Inflammatory macrophage treated with lipopolysaccharide for 1 hour (primary cell): ENCODE measurements at places on chromosomes 5 and 9.

GRCh38 chr5:133918731-133919130 lies 49.7 kb downstream of the C5orf15 start:
- no peak for DNase-seq

DNA sequence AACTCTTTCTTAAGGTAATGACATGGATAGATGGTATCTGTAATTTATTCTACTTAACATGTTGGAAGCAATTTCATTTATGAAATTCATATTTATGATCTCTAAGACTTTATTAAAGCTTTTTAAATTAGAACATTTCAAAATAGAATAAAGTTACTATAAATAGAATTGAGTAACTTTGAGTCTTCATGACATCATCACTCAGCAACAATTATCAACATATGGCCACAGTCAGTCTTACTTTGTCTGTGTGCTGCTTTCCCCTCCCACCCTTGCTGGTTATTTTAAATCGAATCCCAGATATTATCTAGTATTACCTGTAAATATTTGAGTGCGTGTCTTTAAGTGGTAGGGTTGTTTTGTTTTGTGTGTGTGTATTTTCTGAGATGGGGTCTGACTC lies 65.2 kb downstream of the IPO11 start:
- DNase-seq: peak; percentile 3

GRCh38 chr5:180723936-180724335 lies 15.9 kb downstream of the OR2Y1 start:
- DNase-seq: no peak

DNA sequence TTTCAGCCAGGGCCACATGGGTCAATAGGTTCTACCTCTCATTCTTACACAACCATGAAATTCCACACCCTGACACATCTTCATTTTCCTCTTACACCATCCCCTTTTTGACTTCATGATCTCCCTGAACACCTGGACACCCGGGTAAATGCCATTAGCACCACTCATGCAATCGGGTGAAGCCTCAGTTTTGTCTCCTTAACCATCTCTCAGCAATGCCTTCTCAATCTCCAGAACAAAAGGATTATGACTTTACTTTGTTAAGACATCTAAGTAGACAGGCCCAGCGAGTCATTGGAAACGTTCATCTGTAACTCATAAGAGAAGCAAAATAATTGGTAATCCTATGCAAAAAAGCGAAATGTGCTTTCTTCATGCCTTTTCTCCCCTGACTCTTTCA lies 49.9 kb downstream of the ADAMTS12 start:
- no peak for DNase-seq

DNA sequence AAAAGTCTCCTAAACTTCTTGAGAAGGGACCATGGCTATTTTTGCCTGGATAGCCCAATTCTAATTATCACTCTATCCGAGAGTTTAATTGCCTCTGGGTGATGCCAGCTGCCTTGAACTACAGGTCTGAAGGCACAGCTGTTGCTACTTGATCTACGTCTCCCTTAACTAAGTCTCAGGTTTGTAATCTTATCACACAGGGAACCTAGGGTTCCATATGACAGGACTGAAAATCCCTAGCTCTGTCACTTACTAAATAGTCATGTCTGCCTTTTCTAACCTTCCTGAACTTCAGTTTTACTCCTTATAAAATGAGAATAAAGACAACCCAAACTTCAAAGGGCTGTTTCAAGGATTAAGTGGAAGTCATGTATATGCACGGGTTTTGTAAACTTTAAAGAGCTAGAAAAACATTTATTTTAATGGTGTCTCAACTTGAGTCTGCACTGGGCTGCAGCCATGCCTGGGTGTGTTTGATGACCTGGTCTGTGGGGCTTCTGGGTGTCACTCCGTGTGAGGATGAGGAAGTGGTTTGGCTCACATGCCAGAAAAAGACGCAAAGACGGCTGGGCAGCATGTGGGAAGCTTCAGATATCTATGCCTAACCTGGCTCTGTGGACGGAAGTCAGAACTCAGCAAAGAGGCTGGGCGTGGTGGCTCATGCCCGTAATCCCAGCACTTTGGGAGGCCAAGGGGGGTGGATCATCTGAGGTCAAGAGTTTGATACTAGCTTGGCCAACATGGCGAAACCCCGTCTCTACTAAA lies 129.3 kb upstream of the SLC44A1 start:
- DNase-seq: peak; percentile 69

DNA sequence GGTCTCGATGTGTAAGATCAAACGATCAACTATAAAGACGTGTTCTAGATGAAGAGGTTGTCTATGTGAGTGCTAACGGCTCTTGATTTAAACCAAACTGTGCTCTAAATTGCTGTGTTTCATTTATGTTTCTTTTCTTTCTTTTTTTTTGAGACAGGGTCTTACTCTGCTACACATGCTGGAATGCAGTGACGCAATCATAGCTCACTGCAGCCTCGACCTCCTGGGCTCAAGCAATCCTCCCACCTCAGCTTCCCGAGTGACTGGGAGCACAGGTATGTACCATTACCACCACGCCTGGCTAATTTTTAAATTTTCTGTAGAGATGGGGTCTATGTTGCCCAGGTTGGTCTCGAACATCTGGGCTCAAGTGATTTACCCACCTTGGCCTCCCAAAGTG lies 24.0 kb upstream of the RNF130 start:
- DNase-seq: no peak

- DNase-seq: no peak
Observed at GRCh38 chr5:12277504-12278192, 373.4 kb upstream of the CTNND2 start.

- DNase-seq: no peak
Observed at GRCh38 chr9:19310246-19310645, 69.8 kb downstream of the RPS6 start.

DNA sequence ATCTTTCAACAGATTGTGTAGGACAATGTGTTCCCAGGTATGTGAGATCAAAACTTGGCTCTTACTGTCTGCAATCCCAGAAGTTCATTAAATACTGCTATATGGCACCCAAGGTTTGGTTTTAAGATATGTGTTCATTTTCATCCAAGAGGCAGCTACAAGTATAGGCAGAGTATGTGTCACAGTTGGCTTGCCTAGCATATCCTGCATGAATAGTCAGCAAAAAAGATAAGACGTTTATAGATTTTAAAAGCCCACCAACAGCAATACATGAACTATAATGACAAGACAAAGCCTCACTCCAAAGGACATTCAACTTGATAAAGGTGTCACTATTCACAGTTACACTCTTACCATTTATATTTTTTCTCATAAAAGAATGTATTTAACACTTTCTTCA lies 99.1 kb downstream of the BNC2 start:
- no peak for DNase-seq

- no peak for DNase-seq
Observed at GRCh38 chr5:110590187-110590586, 136.3 kb downstream of the TMEM232 start.

DNA sequence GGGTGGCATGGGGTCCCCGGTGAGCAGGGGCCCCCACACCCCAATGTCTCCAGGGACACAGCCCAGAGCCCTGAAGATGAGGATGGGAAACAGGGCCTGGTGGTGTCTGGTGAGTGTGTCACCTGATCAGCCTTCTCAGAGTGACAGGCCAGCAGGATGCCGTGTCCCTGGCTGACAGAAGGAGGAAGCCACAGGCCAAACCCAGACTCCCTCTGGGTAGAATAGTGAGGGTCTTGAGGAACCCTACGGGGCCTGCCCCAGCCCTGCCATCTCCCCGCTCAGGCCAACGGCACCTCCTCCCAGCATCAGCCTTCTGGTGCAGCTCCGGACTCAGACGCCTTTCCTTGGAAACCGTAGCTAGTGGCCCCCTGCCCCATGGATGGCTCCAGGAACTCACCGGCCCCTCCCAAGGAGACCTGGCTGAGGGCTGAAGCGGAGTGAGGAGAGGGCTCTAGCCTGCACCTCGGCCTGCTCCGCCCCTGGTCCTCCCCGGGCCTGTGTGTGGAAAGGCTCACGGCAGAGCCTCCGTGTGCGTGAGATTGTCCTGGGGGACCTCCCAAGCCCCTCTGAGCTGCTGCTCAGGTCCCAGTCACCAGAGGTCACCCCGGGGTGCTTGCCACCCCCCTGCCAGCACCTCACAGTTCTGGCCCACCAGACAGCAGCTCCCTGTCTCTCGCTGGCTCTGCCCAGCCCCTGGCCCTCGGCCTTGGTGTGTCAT lies 6.0 kb downstream of the RALGDS start:
- no peak for DNase-seq

DNA sequence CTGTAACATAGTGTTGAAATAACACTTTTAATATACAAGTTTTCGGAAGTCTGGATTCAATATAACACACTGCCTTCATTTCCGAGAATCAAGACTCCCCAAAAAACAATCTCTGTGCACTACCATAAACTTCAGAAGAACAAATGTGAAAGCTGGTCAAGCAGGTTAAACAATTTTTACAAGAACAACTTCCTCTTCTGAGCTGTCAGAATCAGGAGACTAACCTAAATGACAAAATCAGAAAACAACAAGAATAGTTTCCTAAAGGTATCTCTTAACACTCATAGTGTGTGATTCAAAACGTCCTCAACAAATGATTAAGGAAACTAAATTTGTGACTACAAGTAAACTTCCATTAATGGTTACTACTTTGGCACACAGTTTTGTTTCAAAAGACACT lies 11.6 kb downstream of the C9orf72 start:
- no peak for DNase-seq

- DNase-seq: peak; percentile 12
Observed at GRCh38 chr9:133839822-133840329, 101.7 kb upstream of the SARDH start.

- DNase-seq: no peak
Observed at GRCh38 chr9:136090768-136091581, 4.1 kb downstream of the NACC2 start.

- peak; percentile 3 for DNase-seq
Observed at GRCh38 chr5:168947212-168947868, 353.6 kb downstream of the SLIT3 start.

- DNase-seq: no peak
Observed at GRCh38 chr5:159657298-159657697, 259.0 kb upstream of the ADRA1B start.

DNA sequence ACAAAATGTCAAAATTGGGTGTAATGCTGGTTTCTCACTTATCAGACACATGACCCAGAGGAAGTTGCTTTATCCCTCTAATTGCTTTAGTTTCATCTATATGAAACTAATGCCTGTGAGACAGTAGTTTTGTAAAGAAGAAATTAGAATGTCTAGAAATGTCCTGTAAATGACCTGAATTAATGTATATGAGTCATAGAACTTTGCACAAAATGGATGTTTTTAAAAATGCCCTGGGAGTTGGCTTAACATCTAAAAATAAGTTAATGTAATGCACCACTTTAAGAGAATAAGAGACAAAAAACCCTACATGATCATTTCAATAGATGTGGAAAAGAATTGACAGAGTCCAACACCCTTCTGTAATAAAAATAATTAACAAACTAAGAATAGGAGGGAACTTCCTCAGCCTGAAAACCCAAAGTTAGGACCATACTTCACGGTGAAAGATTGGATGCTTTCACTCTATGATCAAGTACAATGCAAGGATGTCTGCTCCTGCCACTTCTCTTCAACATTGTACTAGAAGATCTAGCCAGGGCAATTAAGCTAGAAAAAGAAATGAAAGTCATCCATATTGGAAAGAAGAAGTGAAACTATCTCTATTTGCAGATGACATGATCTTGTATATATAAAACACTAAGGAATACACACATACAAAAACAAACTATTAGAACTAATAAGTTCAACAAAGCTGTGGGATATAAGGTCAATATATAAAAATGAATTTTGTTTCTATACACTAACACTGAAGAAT lies 117.9 kb downstream of the MELK start:
- DNase-seq: peak; percentile 40

DNA sequence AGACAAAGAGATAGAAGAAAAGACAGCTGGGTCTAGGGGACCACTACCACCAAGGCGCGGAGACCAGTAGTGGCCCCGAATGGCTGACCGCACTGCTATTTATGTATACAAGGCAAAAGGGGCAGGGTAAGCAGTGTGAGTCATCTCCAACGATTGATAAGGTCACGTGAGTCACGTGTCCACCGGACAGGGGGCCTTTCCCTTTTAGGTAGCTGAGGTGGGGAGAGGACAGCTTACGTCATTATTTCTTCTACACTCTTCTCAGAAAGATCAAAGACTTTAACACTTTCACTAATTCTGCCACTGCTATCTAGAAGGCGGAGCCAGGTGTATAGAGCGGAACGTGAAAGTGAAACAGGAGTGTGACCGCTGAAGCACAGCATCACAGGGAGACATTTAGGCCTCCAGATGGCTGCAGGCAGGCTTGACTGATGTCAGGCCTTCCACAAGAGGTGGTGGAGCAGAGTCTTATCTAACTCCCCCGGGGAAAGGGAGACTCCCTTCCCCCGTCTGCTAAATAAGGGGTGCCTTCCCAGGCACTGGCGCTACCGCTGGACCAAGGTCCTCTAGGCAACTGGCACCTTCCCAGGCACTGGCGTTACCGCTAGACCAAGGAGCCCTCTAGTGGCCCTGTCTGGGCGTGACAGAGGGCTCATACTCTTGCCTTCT lies 6.1 kb upstream of the PRR16 start:
- peak; percentile 41 for DNase-seq

GRCh38 chr5:106185661-106186081 lies 1485.1 kb downstream of the EFNA5 start:
- DNase-seq: no peak

GRCh38 chr5:90871391-90871991 lies 312.9 kb downstream of the ADGRV1 start:
- peak; percentile 98 for DNase-seq

DNA sequence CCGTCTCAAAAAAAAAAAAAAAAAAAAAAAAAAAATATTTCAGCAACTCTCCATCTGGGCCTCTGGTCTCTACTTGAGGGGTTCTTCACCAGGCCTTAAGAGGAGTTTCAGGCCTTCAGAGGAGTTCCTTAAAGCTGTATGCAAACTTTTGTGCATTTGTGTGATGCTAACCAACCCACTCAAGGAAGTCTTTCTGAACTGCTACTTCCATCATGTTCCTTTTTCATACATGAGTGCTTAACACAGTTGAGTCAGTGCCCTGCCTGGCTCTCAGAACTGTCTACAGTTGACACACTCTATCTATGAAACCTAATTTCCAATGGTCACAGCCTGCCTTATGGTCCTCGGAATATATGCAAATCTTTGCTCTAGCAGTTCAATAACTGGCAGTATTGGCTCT lies 146.5 kb downstream of the MEF2C start:
- DNase-seq: peak; percentile 9
